ENCODE measurements at places on chromosomes 3 and 15.

DNA sequence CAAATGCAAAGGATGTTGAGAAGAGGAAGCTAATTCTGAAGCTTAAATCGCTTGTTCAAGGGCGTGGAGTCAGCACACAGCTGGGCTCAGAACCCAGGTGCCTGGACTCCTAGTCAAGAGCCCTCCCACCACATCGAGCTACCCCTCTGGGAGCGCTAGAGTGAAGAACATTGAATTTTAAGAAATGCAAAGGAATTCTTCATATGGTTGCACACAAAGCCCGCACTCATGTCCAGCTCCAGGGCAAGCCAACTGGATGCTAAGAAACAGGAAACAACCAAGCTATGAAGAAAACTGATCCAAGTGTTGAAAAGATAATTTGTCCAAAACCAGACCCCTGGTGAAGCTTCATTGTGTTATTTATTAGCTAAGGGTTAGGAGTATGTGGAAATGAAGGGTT lies 122.3 kb downstream of the ALDH1A2 start:
- no peak for DNase-seq

GRCh38 chr15:36428102-36428845 lies 151.2 kb upstream of the CDIN1 start:
- DNase-seq, result peak; percentile 100

DNA sequence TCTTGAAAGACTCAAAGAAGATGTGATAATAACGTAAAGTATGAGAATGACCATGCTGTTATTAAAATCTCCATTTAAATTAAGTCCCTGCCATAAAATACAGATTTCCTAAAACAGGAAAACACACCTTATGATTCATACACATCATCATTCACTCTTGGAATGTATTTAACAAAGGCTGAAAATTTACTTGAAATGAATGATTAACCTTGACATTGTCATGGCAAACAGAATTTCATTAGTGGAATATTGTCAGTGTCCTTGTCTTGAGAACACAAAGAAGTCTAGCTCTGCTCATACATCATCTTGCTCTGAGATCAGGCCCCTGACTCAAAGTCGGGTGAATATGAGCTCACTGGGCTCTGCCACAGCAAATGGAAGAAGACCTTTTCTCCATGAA lies 313.9 kb downstream of the FGF12 start:
- DNase-seq, result no peak

- DNase-seq, result no peak
These were observed 18.6 kb downstream of the CMTM8 start for GRCh38 chr3:32257042-32257441.

DNA sequence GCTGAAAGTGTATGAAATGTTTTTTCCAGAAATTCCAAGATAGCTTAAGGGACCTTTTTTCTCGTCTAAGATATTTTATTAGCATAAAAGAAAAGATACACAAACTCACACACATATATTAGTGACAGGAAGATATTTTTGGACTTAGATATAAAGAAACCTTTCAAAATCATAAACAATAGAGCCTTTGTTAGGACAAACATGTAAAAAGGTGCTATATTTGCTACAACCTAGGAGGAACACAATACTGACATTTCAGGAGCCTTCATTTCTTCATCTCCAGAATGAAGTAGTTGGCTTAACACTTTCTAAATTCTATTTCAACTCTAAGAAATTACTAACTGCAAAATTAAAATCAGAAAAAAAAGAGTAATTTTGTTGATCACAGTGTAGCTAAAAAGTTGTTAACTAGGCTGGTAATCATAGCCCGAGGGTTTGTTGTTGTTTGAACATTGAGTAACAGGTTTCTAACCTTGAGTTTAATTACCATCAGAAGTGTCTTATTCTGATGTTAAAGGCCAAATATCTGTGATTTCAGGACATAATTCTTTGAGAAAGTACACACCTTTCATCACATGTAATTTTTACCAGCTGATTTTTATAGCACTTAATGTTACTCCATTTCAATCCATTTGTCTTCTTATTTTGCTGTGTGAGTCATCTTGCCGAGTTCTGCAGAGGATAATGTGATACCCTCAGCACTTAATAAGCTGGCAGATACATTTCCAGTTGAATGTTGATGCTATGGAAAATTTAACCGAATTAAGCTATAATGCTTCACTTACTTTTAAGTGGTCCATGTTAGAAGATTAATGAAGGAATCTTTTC lies 97.3 kb downstream of the MBNL1 start:
- DNase-seq, result peak; percentile 68

- DNase-seq, result no peak
These were observed 136.9 kb upstream of the CFAP20DC start for GRCh38 chr3:59186725-59187124.
